ENCODE measurements at places on chromosomes 5 and 9.

GRCh38 chr9:104896131-104896530 is 31.8 kb downstream of the ABCA1 start:
- DNase-seq = no peak

- DNase-seq = no peak
Measured at GRCh38 chr5:181121675-181122561, 9.1 kb downstream of the OR2V1 start.

- DNase-seq = no peak
Measured at GRCh38 chr9:4506490-4506889, 16.2 kb downstream of the SLC1A1 start.

- DNase-seq = no peak
Measured at GRCh38 chr9:130867556-130867955, 29.1 kb downstream of the QRFP start.

DNA sequence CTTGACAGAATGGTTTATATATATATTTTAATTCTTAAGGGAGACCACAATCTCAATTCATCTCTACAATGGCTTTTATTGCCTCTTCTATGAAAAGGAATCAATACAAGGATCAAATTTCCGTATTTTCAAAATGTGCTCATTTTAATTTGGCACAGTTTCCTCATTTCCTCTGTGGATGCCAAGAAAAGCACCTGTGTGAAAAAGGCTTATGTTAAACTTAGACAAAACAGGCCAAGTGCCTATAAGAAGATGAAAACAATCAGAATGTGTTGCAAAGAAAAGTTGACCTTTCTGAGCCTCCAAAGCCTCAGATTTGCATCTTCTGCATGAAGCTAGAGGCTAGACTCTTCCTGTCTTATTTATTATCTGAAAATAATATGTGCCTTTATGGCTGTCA is 173.7 kb upstream of the SLC12A2 start:
- DNase-seq = no peak

- DNase-seq = no peak
Measured at GRCh38 chr9:86697213-86697612, 250.1 kb downstream of the GAS1 start.

GRCh38 chr9:29511680-29512079 is 1938.4 kb upstream of the C9orf72 start:
- no peak for DNase-seq

GRCh38 chr9:6664204-6664680 is 18.7 kb upstream of the GLDC start:
- no peak for DNase-seq

GRCh38 chr5:162067655-162068411 is at the start of gene GABRG2:
Gene GABRG2, plus strand, starts transcription at chr5:162067773. Its CDS starts 227 bp downstream, at chr5:162068000.
- DNase-seq = no peak

- DNase-seq = no peak
Measured at GRCh38 chr5:131694926-131695325, 59.9 kb upstream of the RAPGEF6 start.

DNA sequence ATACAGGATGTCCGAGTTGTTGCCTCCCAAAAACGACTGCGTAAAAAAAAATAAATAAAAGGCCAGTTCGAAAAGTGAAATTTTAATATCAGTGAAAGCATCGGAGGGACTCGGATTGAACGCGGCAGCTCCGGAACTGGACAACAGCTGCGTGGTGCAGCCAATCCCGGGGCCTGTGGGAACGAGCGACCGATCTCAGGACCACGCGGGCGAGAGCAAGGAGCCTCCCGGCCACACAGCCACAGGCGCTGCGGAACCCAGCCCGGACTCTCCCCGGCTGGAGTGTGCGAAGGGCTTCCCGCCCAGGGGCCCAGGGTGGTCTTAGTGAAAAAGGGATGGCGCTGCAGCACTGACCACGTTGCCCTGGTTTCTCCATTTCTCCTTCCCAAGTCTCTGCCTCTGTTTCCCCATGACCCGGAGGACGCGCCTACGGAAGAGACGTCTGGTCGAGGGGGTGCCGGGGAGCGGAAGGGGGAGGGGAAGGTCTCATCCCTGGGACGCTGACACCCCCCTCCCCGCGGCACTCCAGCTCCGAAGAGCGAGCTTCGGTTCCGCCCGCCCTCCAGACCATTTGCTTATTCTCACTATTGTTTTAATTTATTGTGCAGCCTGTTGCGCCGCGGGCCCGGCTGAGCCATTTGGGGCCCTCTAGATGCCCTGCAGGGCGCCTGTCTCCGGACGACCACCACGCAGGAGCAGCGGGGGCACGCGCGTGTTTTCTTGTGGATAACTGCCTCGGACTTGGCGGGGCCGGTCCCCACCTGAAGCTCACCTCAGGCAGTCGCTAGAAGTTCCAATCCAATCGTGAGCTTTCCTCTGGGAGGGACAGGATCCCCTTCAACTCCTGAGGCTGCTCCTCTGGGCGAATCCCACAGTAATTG is 303.0 kb downstream of the PARP8 start:
- DNase-seq = no peak

GRCh38 chr9:1269533-1270315 is 219.6 kb downstream of the DMRT2 start:
- no peak for DNase-seq

GRCh38 chr5:163759000-163759704 is 253.7 kb downstream of the MAT2B start:
- no peak for DNase-seq

DNA sequence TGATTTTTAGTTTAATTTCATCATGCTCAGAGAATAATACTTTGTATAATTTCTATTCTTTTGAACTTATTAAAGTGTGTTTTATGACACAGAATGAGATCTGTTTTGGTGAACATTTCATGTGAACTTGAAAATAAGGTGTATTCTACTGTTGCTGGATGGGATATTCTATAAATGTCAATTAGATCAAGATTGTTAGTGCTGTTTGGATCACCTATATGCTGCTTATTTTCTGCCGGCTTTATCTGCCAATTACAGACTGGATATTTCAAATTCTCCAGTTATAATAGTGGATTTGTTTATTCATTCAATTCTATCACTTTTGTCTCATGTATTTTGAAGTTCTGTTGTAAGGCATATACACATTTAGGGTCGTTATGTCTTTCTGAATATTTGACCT is 720.7 kb upstream of the RIOK2 start:
- no peak for DNase-seq

DNA sequence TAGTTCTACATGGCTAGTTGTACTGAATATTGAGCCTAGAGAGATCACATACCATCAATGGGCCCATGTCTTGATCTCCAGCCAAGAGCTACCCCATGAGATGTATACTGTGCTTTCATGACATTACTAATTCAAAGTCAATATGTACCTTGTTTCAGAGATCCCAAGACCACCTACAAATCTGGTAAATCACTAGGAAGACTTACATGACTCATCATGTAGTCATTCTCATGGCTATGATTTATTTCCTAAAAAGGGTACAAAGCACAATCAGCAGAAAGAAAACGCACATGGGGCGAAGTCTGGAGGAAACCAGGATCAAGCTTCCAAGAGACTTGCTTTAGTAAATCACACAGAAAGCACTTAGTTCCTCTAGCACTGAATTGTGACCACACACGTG is 103.0 kb downstream of the PCSK5 start:
- DNase-seq = no peak

- no peak for DNase-seq
Measured at GRCh38 chr9:94576131-94576530, 17.5 kb downstream of the FBP2 start.

- DNase-seq = no peak
Measured at GRCh38 chr9:137306066-137306849, 4.2 kb upstream of the NRARP start.

- DNase-seq = no peak
Measured at GRCh38 chr9:89749500-89750116, 144.8 kb downstream of the GADD45G start.

All from activated CD4-positive, alpha-beta T cell treated with anti-CD3 and anti-CD28 coated beads, Interleukin-2, amount 50 U/mL, for 48 hours (primary cell).